ENCODE measurements at places on chromosomes 1 and 21.

DNA sequence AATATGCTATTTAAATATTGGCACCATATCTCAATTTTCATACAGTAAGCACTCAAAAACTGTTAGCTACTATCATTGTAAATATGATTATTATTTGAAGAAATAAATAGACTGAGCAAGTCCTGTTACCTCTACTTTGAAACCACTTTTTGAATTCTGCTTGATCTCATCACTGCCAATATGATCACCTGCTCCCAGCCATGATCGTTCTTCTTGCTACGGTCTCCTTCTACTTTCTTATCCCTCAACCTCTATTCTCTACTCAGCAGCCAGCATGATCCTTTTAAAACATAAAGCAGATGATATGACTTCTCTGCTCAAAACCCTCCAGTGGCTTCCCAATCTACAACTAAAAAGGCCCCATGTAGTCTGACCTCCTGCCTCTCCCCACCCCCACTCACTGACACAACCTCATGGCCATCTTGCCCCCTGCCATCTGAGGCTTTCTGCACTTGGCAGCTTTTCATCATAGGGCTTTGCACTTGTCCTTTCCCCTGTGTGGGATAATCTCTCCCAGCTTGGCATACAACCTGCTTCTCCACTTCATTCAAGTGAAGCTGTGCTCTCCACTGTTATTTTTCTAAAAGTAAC lies 27.2 kb downstream of the CD34 start:
- DNase-seq, result no peak

DNA sequence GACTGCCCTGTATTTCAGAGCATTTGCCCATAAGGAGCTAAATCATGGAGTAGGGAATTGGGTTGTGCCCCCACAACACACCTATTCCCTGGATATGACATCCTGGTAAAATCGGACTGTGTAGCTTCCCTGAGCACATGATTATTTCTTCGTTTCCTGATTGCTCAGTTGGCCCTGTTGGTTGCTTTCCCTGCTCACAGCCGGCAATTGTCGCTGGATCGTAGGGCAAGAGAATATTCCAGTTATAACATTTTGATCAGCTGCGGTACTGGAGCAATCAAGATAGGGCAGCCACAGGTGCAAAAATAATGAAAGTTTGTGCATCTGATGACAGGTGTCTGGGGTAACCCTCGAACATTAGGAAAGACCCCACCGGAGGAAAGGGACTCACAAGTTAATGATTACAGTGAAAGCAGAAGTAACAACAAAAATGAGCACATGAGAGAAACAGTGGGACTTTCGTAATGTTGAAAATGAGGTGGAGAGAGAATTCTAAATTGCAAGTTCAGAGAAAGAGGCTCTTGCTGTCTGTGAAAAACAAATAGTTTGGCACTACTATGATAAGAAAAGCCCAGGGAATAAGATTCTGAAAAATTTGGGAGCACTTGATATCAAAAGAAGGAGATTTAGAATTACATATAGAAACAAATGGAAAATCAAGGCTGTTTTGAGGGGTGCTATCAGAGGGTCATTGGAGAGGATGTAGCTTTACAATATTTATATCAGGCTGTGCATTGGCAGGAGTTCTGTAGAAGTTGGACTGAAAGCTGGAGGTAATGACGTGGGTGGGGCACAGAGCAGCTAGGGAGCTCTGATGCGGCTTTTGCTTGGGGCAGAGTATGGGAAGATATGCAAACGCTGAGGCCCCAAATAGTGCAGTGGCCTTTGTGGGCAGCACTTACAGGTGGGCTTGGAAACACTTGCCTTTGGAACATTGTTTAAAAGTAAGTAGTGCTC lies at the start of gene MAB21L3:
Gene MAB21L3, plus strand, starts transcription at position 833 of the 957 bp plus-strand sequence. CDS start 1,217 bp downstream, outside the sequence.
- DNase-seq, result no peak

- no peak for DNase-seq
Observed at GRCh38 chr1:118949315-118949714, 38.8 kb downstream of the TBX15 start.

DNA sequence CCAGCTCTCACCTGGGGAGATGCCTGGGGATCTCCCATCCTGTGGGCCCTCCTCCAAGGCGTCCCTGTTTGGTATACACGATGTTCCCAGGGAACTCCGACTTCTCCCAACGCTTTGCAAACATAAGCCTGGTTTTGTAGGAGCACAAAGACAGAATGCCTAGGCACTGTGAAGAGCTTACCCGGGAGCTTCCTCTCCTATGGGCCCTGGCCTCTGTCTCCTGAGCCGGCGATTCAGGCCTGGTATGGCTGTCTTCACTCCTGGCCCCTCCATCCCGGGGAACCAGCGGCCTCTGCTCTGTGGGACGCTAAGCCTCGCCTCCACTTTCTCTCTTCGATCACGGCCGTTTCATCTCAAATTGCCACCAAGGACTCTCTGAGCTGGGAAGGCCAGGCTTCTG lies 59.6 kb upstream of the ACTRT2 start:
- DNase-seq, result no peak

DNA sequence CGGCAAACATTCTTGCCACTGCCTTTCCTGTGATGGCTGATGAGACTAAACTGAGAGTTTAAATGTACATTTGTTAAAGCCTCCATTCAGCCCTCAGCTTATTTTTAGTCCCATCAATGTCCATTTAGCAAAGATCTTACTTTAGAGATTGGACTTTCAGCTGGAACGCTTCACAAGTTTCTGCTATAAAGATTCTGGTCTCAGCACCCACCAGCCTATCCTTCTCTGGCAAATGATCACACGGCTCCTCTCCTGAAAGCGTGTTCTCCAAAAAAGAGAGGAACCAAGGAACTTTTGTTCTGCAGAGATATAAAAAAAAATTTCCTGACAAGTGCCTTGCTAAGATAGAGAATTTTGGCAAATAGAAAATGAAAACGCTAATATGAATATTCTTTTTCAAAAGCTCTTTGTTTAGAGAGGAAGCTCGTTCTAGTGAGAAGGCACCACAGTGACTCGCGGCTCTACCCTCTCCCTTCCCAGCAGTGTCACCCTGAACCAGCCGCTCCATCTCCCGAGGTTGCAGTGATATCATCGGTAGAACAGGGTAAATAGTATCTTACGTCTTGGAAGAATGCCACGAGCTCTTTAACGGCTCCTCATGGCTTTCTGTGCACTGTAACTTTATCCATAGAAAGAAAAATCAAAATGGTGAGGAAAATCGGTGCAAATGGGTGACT lies 200.2 kb downstream of the APP start:
- DNase-seq, result no peak

DNA sequence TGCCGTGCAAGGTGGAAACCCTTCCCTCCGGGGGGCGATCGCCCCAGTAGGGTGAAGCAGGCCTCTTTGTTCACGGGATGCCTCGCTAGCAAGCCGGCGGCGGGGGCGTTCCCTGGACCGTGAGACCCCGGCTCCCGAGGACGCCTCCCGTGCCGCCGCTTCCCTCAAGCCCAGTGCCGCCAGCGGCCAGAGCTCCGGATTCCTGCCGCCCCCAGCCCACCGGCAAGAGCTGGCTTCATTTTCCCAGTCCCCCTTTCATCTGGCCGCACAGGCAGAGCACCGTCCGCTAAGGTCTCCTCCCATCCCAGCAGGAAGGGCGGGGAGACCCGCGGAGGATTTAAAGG lies 16.3 kb downstream of the IER5 start:
- no peak for DNase-seq

DNA sequence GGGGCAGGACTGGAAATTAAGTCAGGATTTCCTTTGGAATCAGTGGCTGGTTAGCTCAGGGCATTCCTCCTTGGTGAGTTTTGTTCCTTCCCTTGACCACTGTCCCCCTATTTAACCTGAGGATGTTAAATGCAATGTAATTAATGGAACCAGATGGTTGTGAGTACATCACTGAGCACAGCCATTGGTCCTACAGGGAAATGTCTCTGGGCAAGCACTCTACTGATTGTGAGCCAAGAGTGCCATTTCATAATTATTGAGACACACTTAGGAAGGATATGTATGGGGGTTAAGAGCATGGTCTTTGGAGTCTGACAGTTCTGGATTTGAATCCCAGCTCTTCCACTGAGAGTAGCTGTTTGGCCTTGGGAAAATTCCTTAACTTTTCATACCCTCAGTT lies 74.4 kb downstream of the SPAG17 start:
- no peak for DNase-seq

DNA sequence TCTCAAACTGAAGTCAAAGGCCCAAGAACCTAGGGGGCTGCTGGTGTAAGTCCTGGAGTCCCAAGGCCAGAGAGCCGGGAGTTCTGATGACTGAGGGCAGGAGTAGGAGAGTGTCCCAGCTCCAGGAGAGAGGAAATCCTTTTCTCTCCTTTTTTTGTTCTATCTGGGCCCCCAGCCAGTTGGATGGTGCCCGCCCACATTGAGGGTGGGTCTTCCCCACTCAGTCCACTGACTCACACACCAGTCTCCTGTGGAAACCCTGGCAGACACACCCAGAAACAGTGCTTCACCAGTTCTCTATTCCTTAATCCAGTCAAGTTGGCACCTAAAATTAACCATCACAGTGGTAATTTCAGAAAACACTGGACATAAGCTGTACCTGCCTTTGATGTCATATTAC lies 12.7 kb upstream of the WDR26 start:
- DNase-seq, result no peak

DNA sequence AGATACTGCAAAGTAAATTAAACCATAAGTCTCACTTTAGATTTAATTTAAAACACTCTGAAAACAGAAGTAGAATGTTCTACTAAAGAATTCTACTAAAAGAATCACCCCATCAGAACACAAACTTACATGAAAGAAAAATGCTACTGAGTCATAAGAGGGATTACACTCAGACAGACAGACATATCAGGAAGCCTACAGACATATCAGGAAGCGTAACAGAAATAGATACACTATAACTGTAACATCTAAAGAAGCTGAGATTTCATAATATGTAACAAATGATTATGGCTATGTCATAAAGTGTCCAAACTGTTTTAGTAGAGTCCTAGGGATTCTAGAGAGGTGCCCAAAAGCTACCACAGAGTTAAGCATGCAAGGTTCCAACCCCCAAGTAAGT lies 23.9 kb downstream of the FOXJ3 start:
- no peak for DNase-seq

DNA sequence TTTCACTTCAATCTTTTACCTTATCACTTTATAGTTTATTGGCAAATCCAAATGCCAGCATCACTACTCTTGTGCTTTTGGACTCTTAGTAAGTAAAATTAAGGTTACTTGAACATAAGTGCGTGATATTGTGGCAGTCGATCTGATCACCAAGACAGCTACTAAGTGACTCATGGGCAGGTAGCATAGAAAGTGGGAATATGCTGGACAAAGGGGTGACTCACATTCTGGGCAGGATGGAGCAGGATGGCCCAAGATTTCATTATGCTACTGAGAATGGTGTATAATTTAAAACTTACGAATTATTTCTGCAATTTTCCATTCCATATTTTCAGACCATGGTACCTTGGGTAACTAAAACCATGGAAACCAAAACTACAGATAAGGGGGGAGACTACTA lies 120.2 kb downstream of the ROR1 start:
- DNase-seq, result no peak

GRCh38 chr21:16407403-16408240 lies 677.8 kb downstream of the USP25 start:
- DNase-seq, result no peak

DNA sequence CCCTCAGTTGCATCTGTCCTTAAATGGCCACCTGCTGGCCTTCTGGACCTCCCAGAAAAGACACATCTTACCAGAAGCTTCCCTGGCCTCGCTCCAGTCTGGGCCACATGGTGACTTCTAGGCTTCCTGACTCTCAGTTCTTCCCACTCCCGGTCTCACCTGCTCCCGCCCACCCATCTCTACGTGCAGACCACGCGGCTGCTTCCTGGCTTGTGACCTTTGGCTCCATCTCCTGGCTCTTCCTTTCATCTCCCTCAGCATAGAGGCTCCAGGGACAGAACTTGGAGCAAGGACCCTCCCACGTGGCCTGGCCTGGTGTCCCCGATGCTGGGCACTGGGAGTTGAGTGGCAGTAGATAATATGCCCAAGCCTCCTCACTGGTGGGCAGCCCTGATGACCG lies 124.9 kb upstream of the IRF2BP2 start:
- DNase-seq, result no peak

DNA sequence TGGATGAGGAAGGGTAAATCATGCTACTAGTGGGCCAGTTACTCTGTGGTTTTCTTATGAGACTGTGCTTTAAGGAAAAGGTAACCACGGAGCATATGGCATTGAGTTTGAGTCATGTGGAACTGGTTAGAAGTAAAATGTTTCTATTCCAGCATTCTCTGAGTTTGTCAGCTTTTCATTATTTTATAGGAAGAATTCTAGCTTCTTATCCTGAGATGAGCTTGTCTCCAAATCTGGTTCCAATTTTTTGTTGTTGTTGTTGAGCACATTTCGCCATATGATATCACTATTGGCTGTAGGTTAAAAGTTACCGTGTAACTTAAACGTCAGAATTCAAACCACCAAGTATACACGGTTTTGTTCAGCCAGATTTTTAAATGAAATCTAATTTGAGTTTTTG lies 69.9 kb downstream of the ATF6 start:
- DNase-seq, result no peak

DNA sequence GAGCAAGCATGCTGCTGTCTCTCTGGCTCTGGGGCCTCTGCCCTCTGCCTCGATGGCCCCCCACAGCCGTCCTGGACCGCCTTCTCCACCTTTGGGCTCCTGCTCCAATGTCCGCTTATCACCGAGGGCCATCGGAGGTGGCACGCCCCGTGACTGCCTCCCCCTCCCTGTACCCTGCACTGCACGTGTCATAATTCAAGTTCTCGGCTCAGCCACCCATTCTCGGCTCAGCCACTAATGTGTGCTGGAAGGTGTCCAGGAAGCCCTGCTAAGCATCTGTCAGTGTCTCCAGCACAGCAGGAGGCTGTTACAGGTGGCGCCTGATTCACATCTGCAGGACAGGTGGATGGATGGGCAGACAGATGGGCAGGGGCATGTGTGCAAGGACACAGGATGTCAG lies 45.5 kb downstream of the TP73 start:
- DNase-seq, result no peak

GRCh38 chr1:107935396-107936064 lies 29.4 kb downstream of the VAV3 start:
- no peak for DNase-seq

- DNase-seq, result no peak
Observed at GRCh38 chr1:67648582-67649326, 36.2 kb upstream of the GADD45A start.

DNA sequence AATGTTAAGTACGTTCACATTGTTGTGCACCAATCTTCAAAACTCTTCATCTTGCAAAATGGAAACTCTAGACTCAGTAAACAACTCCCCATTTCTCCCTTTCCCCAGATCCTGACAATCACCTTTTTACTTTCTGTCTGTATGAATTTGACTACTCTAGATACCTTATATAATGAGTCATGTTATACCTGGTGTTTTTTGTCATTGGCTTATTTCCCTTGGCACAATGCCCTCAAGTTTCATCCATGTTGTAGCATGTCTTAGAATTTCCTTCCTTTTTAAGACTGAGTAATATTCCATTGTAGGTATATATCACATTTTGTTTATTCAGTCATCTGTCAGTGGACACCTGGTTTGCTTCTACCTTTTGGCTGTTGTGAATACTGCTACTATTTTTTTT lies 399.5 kb downstream of the LMO4 start:
- DNase-seq, result no peak

GRCh38 chr1:203267347-203267846 lies 37.9 kb upstream of the BTG2 start:
- peak; percentile 88 for DNase-seq

All from stomach (tissue), 19 donors.